Activated naive CD8-positive, alpha-beta T cell treated with anti-CD3 and anti-CD28 coated beads for 36 hours (primary cell): ENCODE measurements at places on chromosomes 7 and 10. TPM values are rescaled to one million over a fixed set of nuclear protein-coding genes. Genes with fewer than 3 reads are reported as not detected.

CFAP43 gene
- total RNA-seq: not detected

SPDYE8 gene
- not detected for total RNA-seq

CDH23 gene
- 1.4 TPM for total RNA-seq

IRF5 gene
- total RNA-seq: 4.0 TPM

CPA4 gene
- not detected for total RNA-seq

TRIM73 gene
- 1.1 TPM for total RNA-seq

UNCX gene
- total RNA-seq: not detected

SNCG gene
- total RNA-seq: not detected

- DNase-seq: no peak
Observed at GRCh38 chr10:101162677-101163076, 31.6 kb downstream of the TLX1 start.

GRCh38 chr10:11896549-11897200, 73.5 kb downstream of the PROSER2 start:
- no peak for DNase-seq

- DNase-seq: no peak
Observed at GRCh38 chr10:119821182-119821581, 51.5 kb downstream of the MCMBP start.

DNA sequence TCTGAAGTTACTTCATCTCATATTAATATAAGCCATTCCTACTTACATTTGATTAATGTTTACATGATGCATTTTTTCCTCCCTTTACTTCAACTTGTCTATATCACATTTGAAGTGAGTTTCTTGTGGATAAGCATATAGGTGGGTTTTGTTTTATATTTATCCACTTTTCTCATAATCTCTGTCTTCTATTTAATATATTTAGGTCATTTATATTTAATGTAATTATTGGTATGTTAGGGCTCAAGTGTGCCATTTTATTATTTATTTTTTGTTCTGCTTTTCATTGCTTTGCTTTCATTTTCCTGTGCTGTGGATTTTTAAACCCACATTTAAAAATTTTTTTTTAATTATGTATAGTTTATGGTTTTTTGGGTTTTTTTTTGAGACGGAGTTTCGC, 54.8 kb downstream of the OGDH start:
- DNase-seq: no peak

DNA sequence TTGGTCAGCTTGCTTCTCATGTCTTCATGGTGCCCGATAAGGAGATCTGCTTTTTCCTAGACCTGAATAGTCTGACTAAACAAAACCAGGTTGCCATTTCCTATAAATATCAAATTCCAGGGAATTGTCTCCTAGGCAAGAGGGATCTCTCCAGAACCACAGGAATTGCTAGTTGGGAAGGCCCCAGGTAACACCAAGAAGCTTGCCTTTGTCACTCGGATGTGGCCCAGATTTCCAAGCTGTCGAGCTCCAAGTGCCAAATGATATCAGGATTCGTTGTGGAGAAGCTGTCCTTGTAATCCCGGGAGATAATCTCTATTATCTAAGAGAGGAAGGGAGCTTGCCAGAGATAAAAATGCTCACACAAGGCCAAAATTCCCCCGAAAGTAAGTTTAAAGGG, 1288.5 kb upstream of the AUTS2 start:
- DNase-seq: no peak

DNA sequence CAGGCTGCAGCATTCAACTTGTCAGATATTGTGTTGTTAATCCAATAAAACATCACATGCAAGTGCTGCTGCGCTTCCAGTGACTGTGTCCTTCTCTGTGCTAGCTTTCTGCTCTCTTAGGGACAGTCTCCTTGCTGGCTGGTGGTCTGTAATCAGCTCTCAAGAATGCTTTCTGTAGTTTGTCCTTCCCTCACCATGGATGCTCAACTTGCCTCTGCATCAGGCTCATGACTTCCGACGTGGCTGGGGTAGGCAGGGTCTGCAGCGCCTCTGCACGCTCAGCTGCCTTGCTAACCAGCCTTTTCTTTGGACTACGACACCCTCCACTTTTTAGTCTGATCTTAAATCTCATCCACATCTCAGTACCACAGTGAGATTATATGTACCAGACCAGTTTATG, 58.3 kb downstream of the MMRN2 start:
- DNase-seq: no peak

DNA sequence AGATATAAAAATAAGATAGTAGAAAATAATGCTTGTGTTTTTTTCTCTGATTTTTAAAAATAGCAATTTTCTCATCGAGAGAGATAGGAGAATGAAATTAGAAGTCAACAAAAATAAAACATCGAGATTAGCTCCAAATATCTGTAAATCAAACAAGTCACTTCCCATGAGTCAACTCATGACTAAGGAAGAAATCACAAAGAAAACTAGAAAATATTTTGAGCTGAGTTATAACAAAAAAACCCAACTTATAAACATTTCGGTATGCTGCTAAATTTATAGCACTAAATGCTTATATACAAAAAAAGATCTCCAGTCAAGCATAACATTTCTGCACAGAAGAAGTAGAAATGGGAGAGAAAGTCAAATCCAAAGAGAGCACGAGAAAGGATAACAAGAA, 140.1 kb downstream of the ITGA8 start:
- no peak for DNase-seq

GRCh38 chr10:113130014-113130641, 180.1 kb downstream of the TCF7L2 start:
- DNase-seq: no peak

GRCh38 chr10:97154162-97154561, 31.6 kb downstream of the SLIT1 start:
- DNase-seq: no peak

DNA sequence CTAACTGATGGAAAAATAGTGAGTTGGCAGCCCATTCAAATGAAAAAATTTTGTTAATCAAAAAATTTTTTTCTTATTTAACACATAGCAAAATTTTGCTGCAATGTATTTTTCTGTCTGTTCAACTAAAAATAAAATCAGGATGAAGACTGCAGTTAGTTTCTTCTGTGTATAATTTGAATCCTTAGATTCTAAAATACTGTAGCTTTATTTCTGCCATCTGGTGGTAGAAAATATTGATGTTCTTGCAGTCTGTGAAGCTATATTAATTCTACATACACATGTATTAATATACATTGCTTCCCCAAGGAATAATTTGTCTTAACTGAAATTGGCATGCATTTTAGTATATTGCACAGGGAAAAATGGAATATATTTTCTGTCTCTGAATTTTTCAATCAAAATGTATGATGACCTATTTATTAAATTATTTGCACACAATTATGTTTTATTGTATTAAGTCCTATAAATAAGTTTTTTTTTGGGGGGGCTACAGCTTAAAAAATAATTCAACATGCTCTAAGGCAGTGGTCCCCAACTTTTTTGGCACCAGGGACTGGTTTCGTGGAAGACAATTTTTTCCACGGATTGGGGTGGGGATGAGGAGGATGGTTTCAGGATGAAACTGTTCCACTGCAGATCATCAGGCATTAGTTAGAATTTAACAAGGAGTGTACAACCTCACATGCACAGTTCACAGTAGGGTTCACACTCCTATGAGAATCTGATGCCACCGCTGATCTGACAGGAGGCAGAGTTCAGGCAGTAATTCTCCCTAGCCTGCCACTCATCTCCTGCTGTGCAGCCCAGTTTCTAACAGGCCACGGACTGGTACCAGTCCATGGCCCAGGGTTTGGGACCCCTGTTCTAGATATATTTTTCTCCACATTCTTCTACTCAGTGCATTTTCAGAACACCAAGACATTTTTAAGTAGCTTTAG, 119.4 kb downstream of the GNAT3 start:
- no peak for DNase-seq

DNA sequence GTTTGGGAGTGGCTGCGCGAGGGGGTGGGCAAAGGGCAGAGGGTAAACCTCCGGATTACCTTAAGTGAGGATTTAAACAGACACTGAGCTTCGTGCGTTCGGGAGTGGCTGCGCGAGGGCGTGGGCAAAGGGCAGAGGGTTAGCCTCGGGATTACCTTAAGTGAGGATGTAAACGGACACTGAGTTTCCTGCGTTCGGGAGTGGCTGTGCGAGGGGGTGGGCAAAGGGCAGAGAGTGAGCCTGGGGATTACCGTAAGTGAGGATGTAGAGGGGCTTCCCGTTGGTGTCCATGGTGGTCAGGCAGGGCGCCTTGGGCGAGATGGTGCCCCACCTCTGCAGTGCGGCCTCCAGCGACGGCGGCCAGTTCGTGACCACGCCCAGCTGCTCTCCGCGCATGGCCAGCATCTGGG, 275.8 kb downstream of the DIP2C start:
- DNase-seq: no peak

DNA sequence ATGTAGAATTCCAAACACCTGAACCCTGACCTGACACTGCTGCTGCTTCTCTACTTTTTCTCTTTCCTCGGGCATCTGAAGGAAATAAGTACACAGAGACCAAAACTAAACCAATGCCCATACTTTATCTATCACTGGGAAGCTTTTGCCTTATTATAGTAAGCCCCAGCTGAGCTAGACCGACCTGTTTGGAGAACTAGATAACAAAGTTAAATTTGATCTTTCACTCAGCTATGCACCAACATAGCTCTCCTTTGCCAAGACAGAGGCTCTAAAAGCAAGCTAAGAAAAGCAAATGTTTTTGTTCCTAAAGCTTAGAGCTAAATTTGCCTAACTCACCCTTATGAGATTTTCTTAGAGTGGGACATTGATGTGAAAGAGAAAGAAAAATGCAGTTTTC, 39.1 kb downstream of the NHLRC2 start:
- DNase-seq: no peak

DNA sequence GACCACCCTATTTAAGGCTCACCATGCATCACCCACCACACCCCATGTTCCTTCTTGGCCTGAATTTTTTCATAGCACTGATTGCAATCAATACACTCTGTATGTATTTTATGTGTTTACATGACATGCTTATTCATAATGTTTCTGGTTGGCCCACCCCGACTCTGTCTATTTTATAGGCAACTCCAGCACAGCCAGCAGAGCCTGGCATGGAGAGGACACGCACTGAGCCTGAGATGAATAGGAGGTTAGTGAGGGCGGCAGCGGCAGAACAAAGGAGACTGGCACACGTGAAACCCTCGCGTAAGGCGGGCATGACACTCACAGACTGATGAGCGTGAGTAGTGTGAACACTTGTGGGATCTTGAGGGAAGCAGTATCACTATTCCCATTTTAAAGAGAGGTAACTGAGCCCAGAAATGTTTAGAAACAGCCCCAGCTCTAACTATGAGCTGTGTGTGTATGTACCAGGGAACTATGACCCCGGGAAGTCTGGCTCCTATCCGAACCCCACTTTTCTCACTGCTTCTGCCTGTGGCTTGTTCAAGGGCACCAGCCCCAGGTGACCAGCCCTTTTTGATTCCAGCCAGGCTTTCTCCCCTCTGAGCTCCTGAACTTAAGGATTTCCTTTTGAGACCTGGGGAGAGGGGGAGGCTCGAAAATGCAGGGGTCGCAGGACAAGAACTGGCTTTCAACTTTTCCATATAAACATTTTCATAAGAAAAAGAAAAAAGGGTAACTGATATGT, 113.3 kb downstream of the ARHGAP22 start:
- no peak for DNase-seq

DNA sequence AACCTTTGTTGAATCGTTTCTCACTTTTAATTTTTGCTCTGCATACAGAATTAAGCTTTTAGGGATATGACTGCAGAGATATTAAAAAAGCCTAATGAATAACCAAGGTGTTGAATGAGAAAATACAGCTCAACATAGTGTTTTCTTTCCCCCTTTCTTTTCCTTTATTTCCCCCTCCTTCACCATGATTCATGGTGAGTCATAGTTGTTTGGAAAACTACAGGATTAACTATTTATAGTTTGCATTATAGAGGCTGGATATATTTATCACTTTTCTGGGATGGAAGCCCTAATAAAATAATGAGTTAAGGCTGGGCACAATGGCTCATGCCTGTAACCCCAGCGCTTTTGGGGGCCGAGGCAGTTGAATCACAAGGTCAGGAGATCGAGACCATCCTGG, 115.0 kb downstream of the DNAJB9 start:
- no peak for DNase-seq

DNA sequence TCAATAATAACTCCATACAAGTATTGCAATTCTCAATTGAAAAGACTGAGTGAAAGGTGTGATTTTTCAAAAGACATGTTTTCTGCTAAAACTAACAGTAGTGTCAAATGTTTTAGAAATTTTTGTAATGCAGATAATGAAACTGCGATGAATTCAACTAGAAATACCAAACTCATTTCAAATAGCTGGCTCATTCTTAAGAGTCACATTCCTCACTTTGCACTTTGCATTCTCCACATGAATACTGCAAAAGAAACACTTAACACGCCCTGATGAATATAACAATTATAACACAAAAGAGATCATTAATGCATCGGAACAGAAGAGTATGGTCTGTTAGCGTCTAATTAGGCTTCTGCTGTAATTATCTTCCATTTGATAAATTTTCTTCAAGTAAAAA, 15.5 kb upstream of the TSPAN12 start:
- no peak for DNase-seq

DNA sequence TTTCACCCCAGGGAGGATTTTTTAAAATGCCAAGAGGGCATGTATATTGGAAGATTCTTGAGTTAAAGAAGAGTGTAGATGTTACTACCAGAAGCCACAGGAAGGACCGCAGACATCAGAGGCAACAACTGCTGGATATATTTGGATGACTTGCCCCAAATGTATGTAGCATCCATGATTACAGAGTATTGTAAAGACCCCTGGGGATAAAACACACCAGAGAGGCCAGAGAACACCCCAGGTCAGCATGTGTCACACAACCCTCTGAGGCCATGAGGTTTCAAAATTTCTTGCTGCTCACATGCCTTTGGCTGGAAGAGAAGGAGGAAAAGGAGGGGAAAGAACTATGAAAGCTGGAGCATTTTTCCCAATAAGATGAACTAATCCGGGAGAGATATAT, 108.0 kb upstream of the LSM8 start:
- no peak for DNase-seq

DNA sequence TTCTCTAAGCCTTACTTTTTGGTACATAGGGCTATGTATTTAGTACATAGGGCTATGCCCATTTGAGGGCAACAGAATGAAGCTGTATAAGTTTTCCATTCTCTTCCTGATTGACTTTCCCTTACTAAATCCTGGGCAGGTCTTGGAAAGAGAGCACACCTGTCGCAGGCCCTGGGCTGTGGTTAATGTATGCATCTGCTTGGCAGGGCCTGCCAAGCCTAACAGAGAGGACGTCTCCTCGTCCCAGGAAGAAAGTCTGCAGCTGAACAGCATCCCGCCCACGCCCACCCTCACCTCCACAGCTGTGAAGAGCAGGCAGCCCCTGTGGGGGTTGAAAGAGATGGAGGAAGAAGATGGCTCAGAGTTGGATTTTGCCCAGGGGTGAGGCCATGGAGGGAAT, 8.9 kb upstream of the PVRIG start:
- no peak for DNase-seq
